ENCODE measurements at places on chromosomes 7 and 10.

GRCh38 chr7:96311967-96312366 is 9.9 kb downstream of the SLC25A13 start:
- no peak for DNase-seq

GRCh38 chr7:85167636-85168035 is 19.2 kb downstream of the SEMA3D start:
- DNase-seq = no peak

DNA sequence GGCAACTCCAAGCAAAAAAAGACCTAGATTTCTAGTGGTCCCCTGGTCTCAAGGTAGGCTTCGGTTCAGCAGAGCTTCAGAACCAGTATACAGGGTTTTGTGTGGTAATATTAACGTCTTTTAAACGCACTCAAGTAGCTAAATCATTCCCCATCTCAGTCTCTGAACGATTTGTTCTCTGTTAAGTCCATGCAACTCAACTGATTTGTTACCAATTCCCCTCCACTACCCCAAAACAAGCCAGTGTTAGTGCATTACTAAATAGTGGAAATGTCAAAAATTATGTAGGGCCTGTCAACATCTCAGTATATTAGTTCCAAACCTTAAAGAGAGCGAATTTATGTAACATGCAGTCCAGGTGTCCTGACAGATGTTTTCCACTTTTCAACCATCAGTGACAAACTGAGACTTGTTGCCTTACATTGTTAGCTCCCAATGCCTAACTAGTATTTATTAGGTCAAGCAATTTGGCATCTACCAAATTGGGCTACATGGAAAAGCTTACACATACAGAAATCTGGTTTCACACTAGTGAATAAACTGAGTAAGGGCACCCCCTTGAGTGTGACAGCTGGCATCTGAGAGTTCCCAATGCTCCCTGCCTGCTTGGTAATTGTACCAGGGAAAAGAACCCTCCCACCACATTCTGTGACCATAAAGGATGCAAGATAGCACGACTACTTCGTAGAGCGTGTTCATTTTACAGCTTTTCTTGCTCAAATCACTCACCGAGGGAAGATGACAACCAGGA is 12.2 kb downstream of the HNRNPA2B1 start:
- DNase-seq = no peak

DNA sequence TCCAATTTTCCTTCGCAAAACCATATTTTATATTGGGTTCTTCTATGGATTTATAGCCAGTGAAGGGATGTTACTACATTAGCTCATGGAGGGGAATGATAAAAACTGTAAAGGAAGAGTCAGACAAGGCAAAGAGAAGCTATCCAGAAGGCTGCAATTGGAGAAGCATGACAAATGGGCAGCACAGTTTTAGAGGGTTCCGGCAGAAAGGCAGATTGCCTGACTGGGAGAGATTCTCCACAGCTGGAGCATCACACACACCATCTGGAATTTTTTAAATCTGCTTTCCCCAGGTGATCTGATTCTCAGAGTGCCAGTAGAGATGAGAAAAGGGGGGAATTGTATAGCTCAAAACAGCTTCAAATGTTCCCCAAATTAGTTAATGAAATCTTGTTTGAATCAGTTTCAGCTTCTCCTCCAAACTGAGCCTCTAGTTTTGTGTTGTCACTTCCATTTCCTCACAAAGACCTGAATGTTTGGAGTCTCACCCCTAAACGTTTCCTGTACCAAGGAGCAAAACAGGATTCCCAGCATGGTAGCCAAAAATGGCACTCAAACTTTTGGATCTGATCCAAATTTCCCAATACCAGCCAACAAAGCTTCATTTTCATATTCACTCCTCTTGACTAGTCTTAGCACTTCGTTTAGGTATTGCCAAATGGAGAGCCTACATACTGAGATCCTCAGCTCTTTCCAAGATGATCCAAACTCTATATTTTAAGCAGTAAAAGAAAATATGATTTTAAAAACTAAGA is 177.5 kb downstream of the HPSE2 start:
- DNase-seq = no peak

DNA sequence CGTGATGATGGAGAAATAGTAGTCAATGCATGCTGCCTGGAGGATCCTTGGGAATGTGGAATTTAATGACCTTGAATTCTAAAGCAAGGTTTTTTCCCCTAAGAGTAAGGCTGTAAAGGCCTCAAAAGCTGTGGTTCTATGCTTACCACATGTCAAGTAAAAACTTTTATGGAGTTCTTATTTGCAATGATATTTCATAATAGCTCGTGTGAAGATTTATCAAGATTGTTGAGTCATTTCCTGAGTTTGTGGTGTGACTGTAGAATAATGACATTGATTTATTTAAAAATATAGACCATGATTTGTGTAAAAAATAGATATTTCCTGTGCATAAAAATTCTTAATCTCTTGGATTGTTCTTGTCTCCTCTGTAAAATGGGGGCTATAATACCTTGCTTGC is 67.5 kb upstream of the SORCS1 start:
- DNase-seq = no peak

DNA sequence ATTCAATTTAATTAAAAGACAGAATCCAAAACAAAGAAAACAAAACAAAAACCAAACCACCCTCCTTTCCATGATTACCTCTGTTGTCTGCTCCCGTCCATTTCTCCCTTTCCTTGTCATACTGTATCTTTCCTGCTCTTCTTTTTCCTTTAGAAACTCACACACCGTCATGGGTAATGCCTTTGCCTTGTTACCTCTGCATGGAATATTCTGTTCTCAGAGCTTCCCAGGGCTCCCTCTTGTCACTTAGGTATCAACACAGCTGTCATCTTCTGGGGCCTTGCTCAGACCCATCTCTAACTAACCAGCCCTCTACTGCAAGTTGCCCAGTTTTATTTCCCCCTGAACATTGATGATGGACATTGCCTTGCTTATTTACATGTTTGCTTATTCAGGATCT is 30.2 kb upstream of the GIMAP8 start:
- no peak for DNase-seq

GRCh38 chr7:81672872-81673271 is 97.0 kb downstream of the HGF start:
- no peak for DNase-seq

DNA sequence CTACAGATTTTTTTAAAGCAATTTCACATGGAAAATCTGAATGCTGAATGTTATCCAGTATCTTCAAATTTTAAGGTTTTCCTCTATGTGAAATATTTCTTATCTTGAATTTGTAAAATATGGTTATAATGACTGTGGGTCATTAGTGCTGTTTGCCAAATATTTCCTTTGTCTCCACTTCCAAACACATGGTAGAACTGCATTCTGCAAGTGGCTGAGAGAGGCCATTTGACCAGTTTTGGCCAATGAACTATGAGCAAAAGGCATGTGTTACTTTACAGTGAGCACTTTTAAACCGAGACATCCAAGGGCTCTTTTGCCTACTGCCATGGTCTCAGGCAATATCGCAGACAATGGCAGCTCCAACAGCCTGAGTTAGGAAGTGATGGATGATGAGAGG is 117.2 kb upstream of the RSU1 start:
- no peak for DNase-seq

GRCh38 chr10:27660711-27661110 is 84.9 kb downstream of the MKX start:
- DNase-seq = no peak

DNA sequence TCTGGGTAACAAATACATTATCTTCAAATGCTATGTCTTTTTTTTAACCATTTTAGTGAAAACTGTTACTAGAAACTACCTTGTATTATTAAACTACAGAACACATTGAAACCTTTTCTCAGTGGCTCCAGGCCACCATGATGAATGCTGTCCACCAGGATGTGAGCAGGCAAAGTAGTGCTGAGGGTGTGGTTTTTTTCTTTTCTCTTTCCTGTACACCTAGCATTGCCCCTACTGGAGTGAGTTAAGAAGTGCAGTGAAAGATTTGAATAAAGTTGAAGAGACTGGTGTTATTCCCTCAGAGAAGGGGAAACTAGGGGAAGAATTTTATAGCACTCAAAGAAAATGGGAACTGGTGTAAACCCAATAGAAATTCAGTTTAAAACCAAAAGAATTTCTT is 120.0 kb upstream of the SAMD8 start:
- no peak for DNase-seq

DNA sequence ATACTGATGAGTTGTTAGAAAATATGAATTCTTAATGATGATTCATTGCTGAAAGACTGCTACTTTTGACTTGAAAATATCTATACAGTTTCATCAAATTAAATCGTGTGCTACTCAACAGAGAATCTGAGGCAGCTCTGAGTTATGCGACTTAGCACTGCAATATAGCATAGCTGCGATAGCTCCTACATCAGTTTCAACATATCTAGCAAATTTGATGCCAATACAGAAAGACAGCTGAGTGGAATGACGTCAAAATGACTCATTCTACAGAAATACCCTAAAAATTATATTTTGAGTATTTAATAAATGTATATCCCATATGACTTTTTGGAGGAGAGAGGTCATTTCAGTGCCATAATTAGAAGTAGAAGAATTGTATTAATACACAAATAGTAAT is 1.1 kb upstream of the TARP start:
- DNase-seq = no peak

DNA sequence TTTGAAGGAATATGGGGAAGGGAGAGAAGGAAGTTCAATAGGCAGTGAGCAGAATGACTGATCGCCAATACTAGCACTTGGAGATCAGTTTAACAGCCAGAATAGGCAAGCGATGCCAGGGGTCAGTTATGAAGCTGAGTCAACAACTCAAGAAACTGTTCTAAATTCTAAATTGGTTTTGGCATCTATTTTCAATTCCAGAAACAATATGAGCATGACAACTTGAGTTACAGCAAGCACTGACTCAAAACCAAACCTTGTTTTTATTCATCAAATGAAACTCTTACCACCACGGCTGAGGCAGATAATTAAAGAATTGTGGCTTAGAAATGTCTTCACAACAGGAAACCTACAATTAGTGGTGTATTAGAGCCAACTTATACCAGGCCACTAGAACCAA is 180.5 kb upstream of the ASAH2 start:
- no peak for DNase-seq

DNA sequence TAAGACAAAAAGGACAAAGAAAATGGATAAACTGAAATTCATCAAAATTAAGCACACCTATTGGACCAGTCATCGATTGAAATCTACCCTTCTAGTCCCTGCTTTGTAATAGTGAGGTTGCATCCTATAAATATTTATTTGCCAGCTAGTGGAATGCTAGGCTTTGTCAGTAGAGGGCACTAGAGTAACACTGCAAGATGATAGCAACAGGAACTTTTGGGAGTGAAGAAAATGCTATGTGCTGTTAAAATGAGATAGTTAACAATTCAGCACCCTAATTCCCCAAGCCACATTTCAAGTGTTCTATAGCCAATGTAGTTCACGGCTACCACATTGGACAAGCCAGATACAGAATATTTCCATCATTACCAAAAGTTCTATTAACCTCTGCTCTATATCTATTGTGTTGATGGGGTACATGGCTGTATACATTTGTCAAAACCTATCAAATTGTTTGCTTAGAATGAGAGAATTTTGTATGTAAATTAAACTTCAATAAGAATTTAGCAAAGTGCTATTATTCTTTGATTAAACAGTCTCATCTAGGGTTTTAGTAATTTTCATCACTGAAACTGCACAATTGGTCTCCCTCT is 69.8 kb downstream of the LSMEM1 start:
- no peak for DNase-seq

DNA sequence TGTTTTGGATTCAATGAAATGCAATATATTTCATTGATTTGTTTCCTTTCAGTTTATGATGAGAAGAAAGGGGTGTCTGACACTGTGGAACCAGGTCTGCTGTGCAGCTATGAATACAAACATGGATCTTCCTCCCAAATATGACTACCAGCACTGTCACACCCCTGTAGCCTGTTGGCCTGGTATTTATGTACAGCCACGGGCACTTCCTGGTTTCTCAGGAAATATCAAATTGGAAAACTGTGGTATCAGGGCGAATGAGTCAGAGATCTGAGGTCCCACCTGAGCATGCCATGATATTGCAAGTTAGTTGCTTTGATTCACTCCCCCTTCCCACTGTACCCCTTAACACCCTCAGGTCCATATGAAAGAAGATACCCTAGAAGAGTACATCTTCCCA is 87.8 kb downstream of the DNMBP start:
- no peak for DNase-seq

- no peak for DNase-seq
Observed at GRCh38 chr10:87605628-87606251, 53.9 kb upstream of the PAPSS2 start.

- no peak for DNase-seq
Observed at GRCh38 chr7:152974577-152974976, 215.0 kb downstream of the ACTR3B start.

- DNase-seq = no peak
Observed at GRCh38 chr10:90816466-90816865, 41.4 kb downstream of the HTR7 start.

DNA sequence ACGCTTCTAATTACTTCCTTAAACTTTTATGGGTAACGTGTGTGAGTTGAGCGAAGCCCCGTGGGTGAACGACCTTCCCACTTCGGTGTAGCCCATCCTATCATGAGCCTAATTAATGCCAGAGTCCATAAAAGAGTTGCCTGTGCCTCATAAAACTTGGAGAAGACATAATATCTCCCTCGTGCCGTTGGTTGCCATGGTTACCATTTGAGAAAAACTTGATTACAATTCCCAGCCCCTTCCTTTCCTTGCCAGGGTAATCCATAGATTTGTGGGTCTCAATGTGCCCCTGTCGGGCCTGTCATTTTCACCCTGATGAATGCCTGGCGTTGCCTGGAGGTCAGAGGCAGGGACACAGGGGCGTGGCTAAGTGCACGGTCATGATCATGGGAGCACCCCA is 127.1 kb downstream of the GLRX3 start:
- DNase-seq = no peak

DNA sequence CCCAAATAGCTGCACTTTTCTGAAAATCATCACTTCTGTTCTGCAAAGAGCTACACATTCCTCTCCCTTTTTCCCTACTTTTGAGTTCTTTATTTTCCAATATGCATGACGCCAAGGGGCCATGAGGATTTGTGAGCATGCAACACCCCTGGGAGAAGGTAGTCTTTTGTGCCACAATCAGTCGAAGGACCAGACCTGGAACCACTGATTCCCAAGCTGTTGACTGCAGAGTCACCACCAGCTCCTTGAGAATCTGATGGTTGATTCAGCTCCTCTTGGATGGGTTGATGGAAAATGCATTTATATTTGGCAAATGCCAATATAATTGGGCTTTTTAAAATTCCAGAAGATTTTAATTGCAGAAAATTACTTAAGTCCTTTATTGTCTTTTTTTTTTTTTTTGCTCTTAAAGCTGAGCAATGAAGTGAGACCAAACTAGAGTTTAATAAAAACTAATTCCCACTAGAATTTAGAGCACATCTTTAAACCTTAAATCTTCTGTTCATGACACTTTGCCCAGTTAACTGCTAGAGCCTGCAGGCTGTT is 554.1 kb downstream of the TNS3 start:
- no peak for DNase-seq

GRCh38 chr10:118017071-118017740 is 29.5 kb downstream of the RAB11FIP2 start:
- no peak for DNase-seq

- no peak for DNase-seq
Observed at GRCh38 chr7:123494193-123494796, 40.1 kb downstream of the IQUB start.

Measured in cortex of kidney (tissue), 1 donor.